ENCODE measurements at places on chromosomes 11 and 22.
A peak's percentile ranks its signal among the peaks of the same experiment; 100 is the strongest.

- DNase-seq, result no peak
Measured at GRCh38 chr11:23543651-23544222, 683.5 kb upstream of the CCDC179 start.

DNA sequence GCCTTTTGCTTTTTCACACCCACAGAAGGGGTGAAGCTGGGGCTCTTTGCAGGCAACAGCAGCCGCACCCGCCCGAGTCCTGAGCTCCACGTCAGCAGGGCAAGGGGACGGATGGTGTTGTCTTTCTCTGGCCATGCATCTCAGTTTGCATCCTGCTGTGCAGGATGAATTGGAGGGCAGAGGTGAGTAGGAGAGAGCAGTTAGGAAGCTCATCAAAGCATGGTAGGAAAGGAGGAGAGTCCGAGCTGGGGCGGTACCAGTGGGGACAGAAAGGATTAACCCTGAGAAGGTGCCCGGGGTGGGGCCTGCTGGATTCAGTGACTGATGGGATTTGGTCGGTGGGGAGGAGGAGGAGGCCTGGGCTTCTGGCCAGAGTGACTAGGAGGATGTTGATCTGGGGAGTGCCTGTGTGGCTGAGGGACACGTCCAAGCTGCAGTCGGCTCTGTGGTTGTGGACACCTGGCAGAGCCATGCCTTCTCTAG is 14.6 kb downstream of the FAM83F start:
- no peak for DNase-seq

- no peak for DNase-seq
Measured at GRCh38 chr11:93145390-93145915, 52.3 kb downstream of the SLC36A4 start.

- no peak for DNase-seq
Measured at GRCh38 chr22:32334660-32335365, 22.9 kb upstream of the RFPL3 start.

GRCh38 chr11:94486068-94486467 is 7.6 kb downstream of the MRE11 start:
- DNase-seq, result no peak

GRCh38 chr11:60891103-60891741 is 15.2 kb downstream of the PRPF19 start:
- no peak for DNase-seq

GRCh38 chr22:30305519-30305905 is 16.2 kb upstream of the CASTOR1 start:
- DNase-seq, result no peak

DNA sequence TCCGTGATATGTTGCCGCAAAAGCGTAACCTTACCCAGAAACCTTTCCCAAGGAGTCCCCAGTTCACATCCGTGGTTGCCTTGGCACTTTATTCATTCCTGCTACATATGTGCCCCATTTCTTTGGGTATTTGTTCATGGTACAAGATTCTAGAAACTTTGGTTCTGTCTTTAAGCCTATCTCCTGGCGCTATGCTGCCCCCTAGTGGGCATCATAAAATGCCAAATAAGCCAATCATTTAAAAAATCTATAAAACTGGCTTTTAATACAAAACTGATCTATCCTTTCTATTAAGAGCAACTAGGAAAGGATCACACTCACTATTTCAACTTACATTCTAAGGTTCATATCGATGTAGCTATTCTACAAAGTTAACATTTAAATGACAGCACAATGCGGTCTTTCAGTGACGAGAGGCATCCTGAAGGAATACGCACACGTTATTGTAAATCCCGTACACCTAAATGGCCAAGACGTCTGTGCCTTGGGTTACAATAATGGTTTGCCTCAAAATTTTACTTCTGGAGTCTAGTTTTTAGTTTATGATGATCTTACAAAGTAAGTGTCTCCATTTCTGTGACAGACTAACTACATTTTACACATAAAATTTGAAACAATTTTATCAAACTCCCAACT is 16.2 kb downstream of the PIWIL3 start:
- peak; percentile 58 for DNase-seq

DNA sequence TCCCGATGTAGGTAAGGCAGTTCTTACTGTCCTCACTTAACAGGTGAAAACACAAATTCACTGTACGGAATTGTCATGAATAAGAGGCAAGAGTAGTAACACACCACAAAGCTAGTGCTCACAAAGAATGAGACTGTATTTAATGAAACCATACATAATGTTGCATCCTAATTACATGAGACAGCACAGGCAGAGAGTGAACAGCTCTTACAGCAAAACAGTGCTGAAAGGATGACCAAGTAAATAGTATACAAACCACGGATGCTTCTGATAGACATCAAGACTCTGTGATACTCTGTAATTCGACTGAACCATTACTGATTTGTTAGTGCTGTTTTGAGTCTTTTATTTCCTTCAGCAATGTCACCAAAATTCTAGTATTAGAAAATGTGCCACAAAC is 282.3 kb downstream of the TTC28 start:
- no peak for DNase-seq

DNA sequence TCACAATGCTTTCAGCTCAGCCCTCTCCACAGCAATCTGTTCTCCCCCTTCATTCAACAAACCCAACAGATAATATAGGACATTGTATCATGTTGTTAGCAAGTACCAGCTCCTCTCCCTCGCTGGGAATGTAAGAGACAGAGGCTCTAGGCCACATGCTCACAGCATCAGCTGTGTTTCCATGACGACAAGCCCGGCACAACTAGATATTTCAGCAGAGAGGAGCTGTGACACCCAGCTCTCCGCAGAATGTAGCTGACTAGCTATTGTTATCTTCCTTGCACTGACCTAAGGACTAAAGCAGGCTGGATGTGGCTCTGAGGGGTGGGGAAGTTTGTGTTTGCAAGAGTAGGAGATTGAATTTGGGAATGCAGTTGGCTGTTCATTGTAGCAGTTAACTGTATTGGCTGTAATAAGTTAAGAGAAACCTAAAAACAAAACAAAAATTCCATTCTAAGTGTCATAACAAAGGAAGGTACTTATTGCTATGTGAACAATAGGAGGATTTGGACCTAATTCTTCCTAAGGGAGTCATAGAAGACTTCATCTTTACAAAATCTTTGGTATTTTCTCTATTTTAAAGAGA is 28.0 kb upstream of the RRAS2 start:
- DNase-seq, result no peak

DNA sequence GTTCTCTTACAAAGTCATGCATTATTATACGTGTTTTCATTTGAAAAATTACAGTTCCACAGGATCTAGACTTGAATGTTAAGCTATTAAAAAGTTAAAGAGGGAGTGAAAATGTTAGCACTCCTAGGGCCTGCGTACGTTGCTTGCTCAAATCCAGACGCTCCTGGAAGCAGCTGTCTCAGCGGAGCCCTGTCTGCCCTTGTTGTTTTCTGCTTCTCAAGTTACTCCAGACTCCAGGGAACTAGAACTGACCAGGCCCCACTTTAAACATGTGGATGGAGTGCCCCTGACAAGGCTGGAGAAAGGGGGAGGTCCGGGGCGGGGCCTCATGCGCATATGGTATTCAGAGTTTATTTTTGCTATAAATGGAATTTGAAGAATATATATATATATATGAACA is 9.6 kb downstream of the PARVB start:
- no peak for DNase-seq

DNA sequence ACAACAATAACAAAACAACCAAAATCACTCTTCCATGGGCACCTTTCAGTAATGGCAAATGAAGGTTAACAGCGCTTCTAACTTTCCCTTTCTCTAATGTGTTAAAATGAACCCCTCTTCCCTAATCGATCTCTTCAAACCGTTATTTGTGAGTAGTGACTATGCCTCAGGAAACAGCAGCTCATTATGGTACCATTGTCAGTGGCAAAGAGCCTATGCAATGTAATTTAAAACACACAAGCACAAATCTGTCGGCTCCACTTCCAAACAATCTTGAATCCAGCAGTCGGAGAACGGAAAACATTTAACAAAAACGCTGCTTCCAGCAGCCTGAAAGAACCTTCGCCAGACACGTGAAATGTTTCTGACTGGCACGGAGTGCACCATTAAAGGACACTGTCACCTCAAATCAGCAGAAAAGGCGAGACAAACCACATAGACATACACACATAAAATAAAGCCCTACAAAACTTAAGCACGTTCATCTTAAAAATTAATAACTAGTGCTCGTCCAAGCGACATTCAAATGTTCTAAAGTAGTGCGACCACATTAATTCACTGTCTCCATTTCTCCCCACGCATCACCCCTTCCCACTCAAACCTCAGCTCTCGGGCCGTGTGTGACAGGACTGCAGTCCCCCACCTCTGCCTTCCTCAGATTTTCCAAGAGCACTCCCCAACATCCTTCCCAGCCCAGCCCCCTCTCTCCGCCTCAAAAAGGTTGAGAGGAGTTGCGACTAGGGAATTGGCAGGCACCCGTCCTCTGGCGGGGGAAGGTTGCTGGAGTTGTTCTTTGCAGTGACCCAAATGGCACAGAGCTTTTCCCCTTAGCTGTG is 748 bp downstream of the RAB30 start:
- DNase-seq, result no peak

DNA sequence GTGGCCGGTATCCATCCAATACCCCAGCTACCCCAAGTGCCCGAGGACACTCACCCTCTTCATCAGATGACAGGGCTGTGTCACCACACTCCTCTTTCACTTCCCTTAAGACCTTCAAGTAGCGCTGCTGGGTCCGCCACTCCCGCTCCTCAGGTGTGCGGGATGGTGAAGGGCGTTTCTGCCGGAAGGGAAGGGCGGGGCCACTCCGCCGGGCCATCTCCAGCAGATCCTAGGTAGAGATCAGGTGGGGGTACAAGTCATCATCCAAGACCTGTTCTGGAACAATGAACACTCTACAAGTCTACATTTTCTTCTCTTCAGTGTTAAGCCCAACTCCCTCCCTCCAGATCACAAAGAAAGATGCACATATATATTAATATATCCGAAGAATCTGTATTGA is 10.0 kb downstream of the NFRKB start:
- no peak for DNase-seq

DNA sequence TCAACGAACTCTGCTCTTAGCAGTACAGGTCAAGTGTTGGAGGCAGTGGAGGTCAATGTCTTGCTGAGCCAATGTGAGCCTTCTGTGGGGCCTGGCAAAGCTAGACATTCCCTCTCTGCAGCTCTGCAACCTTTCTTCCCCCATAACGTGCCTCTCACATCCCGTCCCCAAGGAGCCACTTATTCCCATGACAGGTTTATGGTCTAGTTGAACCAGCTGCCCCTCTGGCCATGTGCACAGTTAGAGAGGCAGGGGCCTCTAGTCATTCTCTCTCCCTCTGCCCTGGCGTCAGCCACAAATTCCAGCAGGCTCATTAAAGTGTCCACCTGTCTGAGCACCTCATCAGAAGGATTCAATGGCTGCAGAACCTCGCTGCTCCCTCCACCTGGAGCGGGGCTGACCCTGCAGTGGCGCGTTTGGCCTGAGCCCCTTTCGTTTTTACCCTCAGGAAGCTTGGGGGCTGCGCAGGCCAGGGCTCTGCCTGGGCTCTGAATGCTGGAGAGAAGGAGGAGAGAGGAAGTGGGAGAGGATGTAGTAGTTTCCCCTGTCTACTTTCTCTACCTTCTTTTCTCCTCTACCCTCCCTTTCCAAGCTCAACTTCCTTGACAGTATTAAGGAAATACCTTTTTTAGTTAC is 302.1 kb upstream of the B3GAT1 start:
- no peak for DNase-seq

DNA sequence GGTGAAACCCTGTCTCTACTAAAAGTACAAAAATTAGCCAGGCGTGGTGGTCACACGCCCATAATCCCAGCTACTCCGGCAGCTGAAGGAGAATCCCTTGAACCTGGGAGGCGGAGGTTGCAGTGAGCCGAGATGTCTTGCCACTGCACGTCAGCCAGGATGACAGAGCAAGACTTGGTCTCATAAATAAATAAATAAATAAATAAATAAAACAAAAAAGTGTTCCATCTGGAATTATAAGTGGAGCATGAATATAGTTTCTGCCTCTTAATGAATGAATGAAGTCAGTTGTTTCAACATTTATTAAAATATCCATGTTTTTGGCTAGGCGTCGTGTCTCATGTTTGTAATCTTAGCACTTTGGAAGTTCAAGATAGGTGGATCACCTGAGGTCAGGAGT is 27.1 kb downstream of the MRPL48 start:
- no peak for DNase-seq

- DNase-seq, result no peak
Measured at GRCh38 chr11:64245401-64245796, 1.3 kb downstream of the PPP1R14B start.

GRCh38 chr11:1773131-1773993 is 9.6 kb upstream of the CTSD start:
- DNase-seq, result no peak

DNA sequence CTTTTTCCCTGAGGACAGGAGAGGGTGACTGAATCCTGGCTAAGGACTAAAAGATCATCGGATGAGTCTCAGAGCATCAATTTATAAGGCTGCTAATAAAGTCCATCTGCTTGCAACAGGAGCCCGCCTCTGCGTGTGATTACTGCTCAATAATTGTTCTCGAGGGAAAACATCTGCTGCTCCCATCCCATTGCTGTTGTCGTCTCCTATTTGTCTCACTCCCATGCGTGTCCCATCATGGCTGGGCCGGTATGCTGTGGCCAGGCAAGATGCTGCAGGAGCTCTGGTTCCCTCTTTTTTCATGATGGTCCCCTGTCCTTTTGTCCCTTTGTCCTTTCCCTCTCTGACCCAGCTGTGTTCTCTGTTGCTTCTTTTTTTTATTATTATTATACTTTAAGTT is 121.2 kb downstream of the SPATA19 start:
- DNase-seq, result no peak

DNA sequence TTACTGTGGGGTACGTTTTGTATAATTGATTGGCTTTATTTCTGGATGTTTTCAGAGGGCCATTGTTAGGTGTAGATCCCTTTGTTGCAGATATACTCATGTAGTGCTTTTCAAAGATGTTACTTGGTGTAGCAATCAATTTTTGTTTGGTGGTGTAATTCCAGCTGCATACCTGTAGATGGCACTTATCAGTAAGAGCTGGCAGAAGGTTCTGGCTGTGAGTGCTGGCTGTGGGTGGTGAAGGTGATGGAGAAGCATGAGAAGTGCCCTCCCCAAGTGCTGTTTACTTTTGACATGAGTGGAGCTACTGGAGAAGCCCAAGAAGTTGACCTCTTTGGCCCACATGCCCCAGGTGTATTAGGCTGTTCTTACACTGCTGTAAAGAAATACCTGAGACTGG is 1074.9 kb downstream of the FAM181B start:
- no peak for DNase-seq

- DNase-seq, result no peak
Measured at GRCh38 chr11:27466363-27466762, 6.2 kb downstream of the LGR4 start.

DNA sequence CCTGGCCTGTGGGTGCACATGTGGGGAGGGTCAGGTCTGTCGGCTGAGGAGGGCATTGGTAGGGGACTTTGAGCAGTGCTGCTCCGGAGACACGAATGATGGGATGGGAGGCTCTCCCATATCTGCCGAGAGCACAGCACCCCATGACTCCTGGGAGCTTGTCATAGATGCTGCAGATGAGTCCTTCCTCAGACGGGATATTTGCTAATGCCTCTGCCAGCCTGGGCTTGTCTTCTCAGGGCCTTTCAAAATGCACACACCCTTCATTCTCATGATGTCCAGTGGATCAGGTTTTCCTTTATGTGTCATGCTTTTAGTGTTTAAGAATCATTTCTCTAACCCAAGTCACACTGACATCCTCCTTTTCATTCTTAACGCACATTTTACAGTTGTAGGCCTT is 8.1 kb upstream of the RNH1 start:
- no peak for DNase-seq

All from NCI-H1436 (cell line).